ENCODE measurements at places on chromosomes 2 and 18.
A peak's percentile ranks its signal among the peaks of the same experiment; 100 is the strongest.

- no peak for DNase-seq
Measured at GRCh38 chr2:63789338-63790020, 52.2 kb upstream of the UGP2 start.

- DNase-seq = no peak
Measured at GRCh38 chr2:26035090-26035743, 1.3 kb downstream of the RAB10 start.

GRCh38 chr2:19762142-19762541, 139.6 kb downstream of the TTC32 start:
- no peak for DNase-seq

DNA sequence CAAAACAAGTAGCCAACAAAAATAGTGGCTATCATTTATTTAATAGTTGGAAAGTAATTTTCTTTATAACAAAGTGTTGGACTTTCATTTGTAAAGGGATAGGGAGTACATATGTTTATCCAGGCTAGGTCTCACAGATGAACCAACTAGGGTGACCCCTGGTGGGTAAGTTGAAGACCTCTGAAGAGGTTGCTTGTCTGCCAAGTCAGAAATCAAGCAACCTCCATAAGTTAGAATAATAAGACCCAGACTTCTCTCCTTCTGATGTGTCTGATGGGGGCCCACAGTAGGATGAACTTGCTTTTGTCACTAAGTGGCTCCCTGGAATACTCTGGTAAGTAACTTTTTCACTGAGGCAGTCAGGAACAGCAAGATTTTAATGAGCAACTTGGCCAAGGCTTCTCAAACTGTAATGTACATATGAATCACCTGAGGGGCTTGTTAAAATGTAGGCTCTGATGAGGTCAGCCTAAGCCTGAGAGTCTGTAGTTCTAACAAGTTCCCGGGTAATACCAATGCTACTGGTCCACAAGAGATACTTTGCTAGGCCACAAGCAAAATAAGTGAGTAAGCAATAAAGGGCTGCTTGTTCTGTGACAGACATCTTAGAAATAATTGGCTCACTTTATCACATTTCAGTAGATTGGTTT, 319.6 kb downstream of the PIK3C3 start:
- no peak for DNase-seq

DNA sequence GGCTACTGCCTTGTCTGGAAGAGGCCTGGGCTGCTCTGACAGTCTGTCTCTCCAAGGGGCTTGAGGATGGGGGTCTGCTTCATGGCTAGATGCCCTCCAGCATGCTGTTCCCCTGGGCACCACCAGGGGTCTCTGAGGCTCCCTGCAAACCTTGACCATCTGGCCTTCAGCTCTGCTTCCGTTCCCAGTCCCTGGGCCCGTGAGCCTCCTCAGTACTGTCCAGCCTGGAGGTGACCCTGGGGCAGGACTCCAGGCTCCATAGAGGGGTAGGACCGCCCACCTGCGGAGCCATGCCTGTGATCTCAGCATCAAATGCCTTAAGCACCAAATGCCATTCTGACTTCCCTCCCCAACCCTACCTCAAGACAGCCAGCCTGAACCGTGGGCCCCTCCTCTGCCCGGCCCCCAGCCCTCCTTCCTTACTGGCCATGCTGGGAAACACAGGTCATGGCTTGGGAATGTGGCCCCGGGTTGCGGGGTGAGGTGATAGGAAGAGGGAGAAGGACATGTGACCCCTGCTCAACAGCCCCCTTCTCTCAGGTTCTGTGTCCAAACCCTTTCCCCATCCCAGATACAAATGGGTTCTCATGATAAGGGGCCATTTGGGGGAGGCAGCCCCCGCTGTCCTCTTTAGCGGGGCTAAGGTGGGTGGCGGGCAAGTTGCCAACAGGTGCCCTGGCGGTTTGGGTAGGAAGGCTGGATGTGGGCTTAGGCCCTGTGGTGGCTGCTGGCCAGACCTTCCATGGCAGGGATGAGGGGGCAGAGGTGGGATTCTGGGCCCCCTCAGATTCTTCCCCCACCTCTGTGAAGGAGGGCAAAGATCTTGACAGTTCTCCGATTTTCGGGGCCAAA, 25.0 kb downstream of the SPEG start:
- peak; percentile 86 for DNase-seq

GRCh38 chr2:145284551-145284950, 764.6 kb upstream of the ZEB2 start:
- no peak for DNase-seq

- no peak for DNase-seq
Measured at GRCh38 chr2:172380436-172381274, 46.7 kb upstream of the ITGA6 start.

- DNase-seq = no peak
Measured at GRCh38 chr18:11672198-11672597, 16.9 kb upstream of the GNAL start.

DNA sequence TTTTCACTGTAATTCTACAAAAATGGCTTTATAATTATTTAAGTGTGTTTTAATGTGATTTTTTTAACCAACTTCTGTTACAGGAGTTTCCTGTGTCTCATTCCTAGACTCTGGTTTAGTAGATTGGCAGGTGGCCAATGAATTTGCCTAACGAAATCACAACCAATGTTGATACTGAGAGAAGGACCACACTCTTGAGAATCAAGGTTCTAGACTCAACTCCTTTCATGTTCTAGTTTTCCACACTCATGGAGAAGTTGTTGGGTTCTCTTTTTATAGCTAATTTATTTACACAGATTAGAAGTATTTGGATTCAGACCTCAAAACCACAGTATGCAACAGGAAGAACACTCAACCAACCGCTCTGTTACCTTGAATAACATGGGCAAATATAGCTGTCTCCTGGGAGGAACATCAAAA, 22.6 kb upstream of the USP34 start:
- DNase-seq = no peak

GRCh38 chr18:60163622-60164021, 209.0 kb downstream of the MC4R start:
- DNase-seq = no peak

GRCh38 chr2:162521871-162522650, 178.1 kb downstream of the GCA start:
- no peak for DNase-seq

DNA sequence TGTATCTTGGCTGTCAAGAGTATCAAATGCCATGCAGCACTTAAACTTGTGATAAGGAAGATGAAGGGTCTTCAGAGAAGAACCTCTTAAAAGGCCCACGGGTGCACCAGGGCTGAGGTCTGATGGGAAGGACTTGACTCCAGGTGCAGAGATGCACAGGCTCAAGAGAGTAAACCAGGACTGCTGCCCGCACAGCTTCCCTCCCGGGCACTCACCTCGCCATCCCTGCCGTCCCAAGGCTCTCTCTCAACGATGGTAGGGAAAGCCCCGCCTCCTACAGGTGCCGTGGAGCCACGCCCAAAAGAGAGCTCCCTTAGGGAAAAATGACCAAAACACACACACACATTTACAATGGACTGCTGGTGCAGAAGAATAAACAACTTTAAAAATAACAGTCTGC, 27.9 kb downstream of the PDIA6 start:
- DNase-seq = no peak

DNA sequence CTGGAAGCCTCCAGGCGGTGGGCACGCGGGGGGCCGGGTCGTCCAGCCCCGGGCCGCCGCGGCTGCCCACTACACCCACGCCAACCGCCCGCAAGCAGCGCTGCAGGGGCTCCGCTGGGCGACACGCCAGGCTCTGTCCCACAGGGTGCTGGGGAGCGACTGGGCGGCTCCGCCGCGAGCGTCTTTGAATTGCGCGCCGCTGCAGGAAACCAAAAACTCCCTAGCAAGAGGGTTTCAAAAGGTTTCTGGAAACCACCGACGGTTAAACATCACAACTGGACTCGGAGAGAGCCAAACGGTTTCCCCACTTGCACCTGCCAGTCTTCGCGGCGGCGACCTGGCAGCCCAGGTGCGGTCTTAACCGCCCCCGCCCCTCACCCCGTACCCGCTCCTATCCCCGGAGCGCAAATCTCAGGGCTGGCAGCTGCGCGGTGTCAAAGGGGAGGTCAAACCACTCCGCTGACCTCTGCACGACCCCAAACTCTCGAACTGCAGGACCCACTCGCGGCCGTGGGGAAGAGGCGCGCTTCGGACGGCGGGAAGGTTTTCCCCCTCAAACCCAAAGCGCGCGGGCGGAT, 1.0 kb downstream of the CXCR4 start:
- peak; percentile 45 for DNase-seq

- DNase-seq = no peak
Measured at GRCh38 chr2:190551928-190552327, 17.4 kb upstream of the NEMP2 start.

DNA sequence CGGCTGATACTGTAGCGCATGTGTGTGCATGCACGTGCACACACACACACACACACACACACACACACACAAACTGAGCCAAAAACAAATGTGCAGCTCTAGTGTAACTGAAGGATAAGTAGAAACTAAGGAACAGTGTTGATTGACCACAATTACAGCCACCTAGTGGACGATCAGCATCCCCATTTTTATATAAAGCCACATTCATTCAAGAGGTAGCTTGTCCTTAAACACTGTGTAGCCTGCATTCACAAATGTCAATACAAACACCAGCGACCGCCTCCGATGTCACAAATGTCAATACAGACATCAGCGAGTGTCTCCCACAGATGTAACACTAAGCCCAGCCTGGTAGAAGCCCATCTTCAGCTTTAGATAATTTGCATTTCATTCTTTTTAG, 167.4 kb downstream of the PTGR3 start:
- no peak for DNase-seq

DNA sequence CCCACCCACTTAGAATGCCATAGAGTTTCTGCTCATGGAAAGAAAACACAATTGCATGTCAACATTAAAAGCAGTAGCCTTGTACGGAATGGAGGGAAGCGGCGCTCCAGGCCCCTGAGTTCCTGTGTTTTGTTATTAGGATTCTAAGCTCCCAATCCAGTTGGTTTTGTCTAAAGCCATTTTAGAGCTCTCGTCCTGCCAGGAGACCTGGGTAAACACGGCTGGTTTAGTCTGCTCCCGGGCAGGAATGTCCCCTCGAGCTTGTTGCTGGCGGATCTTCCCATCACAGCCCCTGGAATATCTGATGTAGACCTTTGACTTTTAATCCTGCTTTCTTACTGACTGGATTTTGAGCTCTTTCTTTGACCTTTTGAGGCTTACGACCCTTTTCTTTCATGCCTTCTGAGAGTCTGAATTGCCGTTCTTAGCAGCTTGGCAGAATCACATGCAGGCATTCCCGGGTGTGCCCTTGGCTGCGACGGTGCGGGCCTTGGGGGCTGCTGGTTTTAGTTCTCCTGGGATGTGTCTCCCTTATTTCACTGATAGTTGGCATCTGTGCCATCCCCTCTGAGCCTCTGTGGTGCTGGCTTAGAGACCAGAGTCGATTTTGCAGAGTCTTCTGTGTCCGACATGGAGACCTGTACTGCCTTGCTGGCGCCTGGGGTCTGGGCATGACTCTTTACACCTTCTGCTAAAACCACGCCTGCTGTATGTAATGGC, 25.4 kb downstream of the GREB1 start:
- DNase-seq = no peak
